ENCODE measurements at places on chromosomes 16 and 17.

DNA sequence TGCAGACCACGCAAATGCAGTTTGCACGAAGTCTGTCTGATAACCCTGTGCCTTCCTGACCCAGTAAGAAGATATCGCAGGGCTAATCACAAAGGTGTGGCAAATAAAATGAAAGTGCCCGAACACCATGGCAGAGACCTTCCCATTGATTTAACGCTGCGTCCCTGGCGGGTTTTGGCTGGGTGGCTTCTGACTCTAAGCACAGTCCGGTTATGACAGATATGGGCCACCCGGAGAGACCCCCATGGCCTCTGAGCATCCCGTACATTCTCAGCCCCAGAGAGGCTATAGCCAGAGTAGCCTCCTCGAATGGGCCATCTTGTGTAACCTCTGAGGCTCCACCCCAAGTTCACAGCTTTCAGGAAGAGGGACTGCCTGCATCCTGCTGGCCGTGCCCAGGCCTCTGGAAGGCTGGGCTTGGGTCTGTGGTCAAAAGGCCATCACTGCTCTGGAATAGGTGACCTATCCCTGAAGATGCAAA, 5.5 kb downstream of the FOXC2 start:
- DNase-seq = no peak

- no peak for DNase-seq
These were observed 130.8 kb upstream of the EEF2KMT start for GRCh38 chr16:5228369-5228768.

- DNase-seq = no peak
These were observed 11.6 kb downstream of the SLC25A10 start for GRCh38 chr17:81723651-81724209.

GRCh38 chr17:77572065-77572601, 386.4 kb upstream of the TNRC6C start:
- DNase-seq = no peak

DNA sequence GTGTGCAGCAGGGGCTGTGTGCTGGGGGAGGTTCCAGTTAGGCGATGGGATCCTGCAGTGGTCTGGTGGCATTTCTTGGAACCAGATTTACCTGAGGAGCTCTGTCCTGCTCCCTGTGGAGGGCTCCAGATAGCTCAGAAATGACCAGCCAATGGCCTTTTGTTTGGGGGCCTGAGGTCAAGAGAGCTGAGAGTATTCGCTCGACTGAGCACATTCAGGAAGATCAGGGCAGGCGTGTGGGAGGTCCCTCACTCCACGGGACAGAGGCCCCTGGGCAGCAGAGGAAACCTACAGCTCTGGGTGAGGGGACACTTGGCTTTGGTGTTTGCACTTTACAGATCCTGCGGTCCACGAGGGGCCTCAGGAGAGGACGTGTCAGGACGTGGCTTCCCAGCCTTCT, 18.2 kb downstream of the DEF8 start:
- no peak for DNase-seq

- DNase-seq = no peak
These were observed 1.0 kb downstream of the TMEM92 start for GRCh38 chr17:50275279-50275678.

GRCh38 chr17:30226878-30227277, 8.6 kb downstream of the SLC6A4 start:
- no peak for DNase-seq

Measured in substantia nigra (tissue), 51 donors.